Inflammatory macrophage treated with lipopolysaccharide for 4 hours (primary cell): ENCODE measurements at places on chromosomes 5 and 9.

DNA sequence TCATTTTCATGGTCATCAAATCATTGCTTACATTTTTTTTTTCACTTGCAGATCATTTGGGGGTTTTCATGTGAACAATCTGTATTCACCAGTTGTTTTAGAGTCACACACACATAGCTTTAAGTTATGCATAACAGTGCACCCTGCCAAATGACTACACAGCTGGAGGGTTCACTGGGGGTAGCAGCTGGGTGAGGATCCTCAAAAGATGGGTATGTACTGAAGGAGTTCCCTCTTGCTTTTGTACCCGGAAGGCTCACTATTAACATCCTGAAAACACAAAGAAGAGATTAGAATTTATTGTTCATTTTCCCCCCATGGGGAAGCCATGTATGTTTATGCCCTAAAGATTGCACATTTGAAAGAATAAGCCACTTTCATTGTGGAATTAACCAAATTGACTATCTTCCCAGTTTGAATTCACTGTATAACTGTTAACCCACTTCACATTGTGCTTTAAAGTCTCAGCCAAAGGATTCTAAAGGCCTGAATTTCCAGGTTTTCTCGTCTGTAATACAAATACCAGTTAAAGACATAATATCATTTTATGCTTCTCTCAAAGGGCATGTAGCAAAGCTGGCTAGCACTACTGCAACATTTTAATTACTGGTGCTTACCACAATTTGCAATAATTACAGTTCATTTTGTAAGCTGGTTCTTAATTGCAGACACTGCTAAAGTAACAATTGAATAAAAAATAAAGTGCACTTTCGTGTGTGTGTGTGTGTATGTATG is 466.4 kb upstream of the MEF2C start:
- no peak for DNase-seq

DNA sequence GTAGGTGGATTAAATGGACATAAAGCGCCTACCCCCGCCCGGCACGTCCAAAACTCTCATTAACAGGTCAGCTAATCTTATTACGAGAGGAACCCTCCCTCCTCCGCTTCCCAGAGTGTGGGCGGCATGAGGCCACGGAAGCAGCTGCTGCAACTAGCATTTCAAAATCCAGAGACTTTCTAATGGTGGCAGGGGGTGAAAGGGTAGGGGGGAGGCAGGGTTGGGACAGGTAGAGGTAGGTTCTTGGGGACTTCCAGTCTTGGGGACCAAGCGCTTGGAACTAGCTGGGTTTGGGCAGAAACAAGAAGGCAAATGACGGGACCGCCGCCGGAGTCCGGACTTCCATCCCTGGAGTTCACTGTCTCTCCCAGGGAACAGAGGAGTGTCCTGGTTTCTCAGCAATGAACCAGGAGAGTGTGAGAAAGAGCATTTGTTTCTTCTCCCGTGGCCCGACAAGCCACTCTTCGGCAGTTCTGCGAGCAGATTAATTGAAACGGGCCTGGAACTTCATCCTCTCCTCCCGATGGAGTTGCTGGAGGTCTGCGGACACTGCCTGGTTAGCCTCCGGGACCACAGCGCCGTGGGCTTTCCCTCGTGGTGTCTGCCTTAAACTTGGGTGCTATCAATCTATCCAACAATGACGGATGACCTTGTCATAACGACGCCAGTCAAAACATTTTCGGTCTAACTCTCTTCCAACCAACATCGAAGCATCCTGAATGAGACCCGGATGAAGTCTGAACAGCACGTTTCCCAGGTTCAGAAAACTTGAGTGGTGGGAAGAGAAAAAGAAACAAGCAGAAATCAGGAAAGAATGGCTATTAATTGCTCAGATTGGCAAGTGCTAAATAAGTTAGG is 1.6 kb upstream of the PRDM6 start:
- DNase-seq, result no peak

DNA sequence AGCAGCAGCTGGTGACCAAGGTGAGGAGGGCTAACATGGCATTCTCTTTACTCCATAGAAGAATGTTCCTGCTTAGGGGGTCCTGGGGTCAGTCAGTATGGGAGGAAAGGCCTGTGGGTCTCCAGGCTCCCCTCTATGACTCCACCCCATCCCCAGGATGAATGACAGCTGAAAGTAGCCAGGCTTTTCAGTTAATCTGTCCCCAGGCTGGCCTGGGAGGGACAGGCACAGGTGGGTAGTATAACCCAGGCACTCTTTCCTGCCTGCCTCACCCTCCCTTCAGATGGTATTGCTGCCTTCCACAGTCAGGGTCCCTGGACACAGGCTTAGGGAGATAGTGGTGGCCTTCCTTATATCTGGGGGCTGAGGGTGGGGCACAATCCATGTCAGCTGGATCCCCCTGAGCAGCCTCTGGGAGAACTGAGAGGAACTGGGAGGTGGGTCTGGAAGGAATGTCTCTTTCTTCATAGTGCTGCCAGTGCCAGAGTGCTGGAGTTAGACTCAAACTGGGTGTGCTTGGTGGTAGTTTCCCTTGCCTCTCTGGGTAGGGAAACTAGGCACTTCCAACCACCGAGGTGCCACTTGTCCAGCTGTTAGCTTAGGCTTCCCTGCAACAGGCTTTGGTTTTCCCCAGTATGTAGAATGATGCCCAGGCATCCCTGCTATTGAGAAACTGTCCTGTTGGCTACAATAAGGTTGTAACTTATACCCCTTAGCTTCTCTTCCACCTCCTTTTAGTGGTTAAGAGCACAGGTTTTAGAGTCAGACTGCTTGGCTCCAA is 27.8 kb downstream of the LARP1 start:
- no peak for DNase-seq

GRCh38 chr5:62259699-62260250 is 46.2 kb upstream of the KIF2A start:
- DNase-seq, result peak; percentile 39

DNA sequence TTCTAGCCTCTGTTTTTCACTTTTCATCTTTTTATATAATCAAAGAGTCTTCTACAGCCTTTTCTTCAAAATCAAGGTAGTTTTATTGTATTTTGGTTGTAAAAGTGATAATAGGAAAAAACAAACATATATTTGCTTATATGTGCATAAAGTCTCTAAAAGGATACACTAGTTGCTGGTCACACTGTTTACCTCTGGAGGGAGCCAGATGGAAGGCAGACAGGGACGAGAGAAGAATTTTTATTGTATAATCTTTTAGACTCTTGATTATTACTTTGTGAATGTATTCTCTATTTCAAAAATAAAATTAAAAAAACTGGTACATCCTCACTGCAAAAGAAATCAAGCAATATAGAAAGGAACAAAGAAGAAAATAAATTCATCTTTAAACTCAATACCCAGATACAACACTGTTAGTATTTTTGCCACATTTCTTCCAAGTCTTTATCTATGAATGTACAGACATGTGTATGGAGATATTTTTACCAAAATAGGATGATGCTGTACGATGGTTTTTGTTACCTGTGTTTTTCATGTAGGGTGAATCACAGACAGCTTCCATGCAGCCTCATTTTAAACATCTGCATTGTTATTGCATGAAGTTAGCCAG is 6.1 kb upstream of the RNF183 start:
- peak; percentile 47 for DNase-seq

- peak; percentile 11 for DNase-seq
Measured at GRCh38 chr9:125119643-125120286, 23.6 kb downstream of the SCAI start.

GRCh38 chr5:149387081-149387631 is 8.1 kb upstream of the IL17B start:
- DNase-seq, result no peak

DNA sequence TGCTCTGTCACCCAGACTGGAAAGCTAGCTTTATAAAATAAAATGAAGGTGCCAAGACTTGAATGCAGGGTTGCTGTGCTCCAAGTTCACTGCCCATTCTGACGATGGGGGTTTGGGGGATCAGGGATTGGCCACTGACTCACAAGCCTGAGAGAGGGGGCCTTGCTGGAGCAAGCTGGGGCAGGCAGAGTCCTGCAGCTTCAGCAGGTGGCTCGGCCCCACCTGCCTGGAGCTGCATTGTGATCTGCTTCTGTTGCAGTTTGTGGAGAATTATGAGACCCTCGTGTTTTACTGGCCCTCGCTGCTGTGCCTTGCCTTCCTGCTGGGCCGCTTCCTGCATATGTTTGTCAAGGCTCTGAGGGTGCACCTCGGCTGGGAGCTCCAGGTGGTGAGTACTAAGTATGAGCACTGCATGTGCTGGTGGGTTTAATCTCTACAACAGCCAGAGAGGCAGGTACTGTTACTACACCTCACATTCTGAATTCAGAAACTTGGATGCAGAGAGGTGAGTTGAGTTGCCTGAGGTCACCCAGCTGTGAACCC is 31.1 kb upstream of the CCDC180 start:
- no peak for DNase-seq

- no peak for DNase-seq
Measured at GRCh38 chr5:10912435-10912834, 151.4 kb upstream of the DAP start.

- DNase-seq, result no peak
Measured at GRCh38 chr5:148353634-148354033, 18.3 kb downstream of the SPINK9 start.

DNA sequence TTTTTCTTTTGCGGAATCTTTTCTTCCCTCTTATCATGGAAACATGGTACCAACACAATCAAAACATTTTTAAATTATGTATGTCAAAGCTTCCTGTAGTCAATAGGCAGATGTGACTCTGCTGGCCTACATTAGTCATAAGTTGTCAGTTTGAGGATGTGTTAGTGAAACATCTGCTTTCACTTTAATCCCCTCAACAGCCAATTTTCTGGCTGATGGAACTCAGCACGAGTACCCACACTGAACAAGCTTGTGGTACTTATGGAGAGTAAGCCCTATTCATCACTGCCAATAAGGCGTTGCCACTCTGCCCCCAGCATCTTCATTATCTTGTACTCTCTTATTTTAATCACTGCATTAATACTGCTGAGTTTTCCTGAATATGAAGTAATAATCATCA is 1034.4 kb downstream of the CDH9 start:
- no peak for DNase-seq

GRCh38 chr5:154493274-154493673 is 15.2 kb upstream of the HAND1 start:
- no peak for DNase-seq

DNA sequence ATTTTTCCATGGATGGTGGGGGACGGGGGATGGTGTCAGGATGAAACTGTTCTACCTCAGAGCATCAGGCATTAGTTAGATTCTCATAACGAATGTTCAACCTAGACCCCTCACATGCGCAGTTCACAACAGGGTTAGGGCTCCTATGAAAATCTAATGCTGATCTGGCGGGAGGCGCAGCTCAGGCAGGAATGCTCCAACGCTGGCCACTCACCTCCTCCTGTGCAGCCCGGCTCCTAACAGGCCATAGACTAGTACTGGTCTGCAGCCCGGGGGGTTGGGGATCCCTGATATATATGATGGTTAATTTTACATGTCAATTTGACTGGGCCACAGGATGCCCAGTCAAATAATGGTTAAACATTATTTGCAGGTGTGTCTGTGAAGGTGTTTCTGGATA is 199.0 kb upstream of the NR4A3 start:
- DNase-seq, result no peak

- DNase-seq, result no peak
Measured at GRCh38 chr5:66363097-66363496, 219.0 kb downstream of the SREK1 start.

DNA sequence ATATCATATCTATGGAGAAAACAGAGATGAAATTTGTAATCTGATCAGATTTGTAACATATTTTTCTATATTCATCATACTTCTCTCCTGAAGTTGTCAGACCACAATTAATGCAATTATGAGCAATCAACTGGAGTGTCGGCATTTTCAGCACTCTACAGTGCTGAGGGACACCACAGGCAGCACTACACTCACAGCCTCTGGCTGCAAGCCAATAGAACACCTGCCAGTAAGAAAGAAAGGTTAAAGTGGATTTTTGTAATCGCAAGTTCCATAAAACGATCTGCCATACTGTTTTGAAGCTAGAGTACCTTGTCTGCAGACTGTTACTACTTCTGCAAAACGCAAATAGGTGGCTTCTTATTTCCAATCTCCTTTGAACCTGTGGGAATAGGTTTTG is 147.6 kb downstream of the ADAMTS6 start:
- DNase-seq, result no peak

DNA sequence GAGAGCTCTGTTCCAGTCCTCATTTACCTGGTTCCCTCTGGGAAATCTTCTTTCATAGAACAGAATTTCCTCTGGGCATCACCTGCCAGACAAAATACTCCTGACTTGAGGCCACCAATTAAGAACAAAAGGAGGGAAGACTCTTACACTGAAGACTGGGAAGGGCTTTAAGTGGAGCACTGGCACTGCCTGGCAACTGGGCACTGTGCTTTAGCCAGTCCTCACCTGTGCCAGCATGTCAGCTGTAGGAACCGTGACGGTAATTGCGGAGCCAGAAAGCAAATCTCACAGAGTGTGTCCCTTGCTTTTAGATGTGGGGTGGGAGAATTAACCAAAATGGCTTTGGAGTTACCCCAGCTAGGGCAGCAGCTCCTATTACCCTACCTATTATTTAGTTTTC is 40.6 kb downstream of the FAM219A start:
- DNase-seq, result no peak

DNA sequence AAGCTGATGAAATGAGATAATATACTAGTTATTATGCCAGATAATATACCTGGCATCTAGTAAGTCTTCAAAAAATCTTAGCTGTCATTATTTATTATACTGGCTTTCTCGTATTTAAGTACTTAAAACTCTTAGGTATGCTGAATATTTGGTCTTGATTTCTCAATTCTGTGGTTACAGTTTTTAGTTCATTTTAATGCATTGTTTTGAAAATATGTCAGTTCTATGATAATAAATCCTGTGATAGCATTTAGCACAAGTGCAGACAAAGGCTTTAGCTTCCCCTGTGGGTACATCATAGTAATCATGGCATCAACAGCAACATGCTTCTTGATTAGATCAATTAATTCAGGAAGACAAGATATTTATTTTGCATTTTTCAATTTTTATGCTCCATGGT is 133.0 kb downstream of the SMC2 start:
- no peak for DNase-seq

DNA sequence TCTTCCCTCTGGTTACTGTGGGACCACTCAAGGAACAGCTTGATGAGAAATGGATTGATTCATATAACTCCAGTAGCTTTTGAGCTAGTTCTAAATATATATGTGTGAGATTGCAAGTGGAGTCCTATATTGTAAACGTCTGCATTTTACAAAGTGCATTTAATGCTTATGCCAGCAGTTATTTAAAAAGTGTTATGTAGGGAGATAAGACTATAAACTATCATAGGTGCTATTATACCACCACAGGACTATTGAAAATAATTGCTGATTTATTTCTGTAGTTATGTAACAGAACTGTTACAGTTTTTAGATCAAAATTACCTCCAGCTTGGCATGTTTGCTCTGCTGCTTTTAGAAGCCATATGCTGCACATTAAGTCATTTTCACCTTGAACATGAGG is 36.2 kb downstream of the PTCD2 start:
- DNase-seq, result no peak

- no peak for DNase-seq
Measured at GRCh38 chr9:557601-558201, 283.8 kb upstream of the DMRT1 start.

DNA sequence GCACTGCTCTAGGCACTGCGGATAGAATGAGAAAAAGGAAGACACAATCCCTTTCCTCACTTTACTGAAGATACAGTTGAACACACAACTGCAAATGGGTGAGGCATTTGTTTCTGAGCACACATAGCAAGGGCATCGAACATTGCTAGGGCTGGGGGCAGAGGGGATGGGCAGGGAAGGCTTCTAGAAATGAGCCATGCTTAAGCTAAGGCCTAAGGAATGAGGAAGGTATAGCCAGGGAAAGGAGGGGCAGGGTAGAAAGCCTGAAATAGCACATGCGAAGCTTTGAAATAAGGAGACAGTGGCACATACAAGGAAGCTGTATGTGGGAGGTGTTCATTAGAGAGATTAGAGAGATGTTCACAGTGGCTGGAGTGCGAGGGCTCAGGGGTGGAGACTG is 92.7 kb downstream of the KIF4B start:
- DNase-seq, result no peak
